Activated CD8-positive, alpha-beta memory T cell treated with anti-CD3 and anti-CD28 coated beads for 48 hours (primary cell): ENCODE measurements at places on chromosomes 7 and 10.

GRCh38 chr10:16891375-16892313 lies 74.4 kb upstream of the RSU1 start:
- peak; percentile 14 for DNase-seq

GRCh38 chr10:97025613-97026242 lies 160.0 kb downstream of the SLIT1 start:
- no peak for DNase-seq

GRCh38 chr7:139948587-139949335 lies 114.0 kb downstream of the PARP12 start:
- no peak for DNase-seq

- no peak for DNase-seq
These were observed 25.6 kb downstream of the CTNNA3 start for GRCh38 chr10:67670401-67670800.

DNA sequence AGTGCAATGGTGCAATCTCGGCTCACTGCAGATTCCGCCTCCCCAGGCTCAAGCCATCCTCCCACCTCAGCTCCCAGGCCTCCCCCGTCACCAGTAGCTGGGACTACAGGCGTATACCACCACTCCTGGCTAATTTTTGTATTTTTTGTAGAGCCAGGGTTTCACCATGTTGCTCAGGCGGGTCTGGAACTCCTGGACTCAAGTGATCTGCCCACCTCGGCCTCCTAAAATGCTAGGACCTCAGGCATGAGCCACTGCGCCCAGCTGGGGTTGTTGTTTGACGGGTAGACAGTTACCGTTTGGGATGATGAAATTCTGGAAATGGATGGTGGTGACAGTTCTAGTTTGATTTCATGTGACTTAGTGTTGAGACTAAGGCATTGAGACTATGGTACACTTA lies 15.3 kb downstream of the CALML3 start:
- no peak for DNase-seq

DNA sequence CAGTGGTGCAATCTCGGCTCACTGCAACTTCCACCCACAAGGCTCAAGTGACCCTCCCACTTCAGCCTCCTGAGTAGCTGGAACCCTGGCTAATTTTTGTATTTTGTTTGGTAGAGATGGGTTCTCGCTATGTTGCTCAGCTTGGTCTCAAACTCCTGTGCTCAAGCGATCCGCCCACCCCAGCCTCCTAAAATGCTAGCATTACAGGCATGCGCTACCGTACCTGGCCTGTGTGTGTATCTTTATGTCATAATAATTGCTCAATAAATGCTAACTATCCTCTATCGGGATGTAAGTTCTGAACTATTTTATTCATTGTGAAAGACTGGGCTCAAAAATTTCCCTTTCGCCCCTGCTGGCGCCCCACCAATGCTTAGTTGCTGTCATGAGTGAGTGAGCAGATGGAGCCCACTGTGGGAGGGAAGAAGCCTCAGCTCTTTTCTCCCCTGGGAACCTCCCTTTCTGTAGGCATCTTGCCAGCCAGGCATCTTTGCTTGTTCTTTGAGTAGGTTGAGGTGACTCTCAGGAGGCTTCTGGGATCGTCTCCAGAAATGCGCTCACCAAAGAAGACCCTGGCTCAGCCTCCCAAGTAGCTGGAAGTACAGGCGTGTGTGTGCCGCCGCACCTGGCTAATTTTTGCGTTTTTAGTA lies 38.3 kb downstream of the CAMK1D start:
- DNase-seq: no peak

DNA sequence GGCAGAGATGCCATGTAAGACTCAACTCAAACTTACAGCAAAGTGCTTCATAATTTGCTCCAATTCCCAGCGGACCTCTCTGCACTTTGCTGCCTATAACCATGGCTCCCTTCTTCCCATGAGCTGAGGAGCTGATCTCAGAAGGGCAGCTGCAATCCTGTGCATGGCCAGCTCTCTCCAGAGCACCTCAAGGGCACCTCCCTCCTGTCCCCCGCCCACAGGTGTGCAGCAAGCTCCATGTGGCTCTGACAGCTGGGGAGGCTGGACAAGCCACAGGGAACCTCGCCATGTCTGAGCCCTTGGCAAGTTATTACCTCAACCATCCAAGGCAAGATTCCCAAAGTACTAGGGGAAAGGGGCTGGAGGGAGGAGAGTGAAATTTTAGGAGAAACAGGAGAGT lies 61.1 kb upstream of the DDC start:
- DNase-seq: no peak

GRCh38 chr7:98360221-98361130 lies 40.4 kb downstream of the BAIAP2L1 start:
- no peak for DNase-seq

DNA sequence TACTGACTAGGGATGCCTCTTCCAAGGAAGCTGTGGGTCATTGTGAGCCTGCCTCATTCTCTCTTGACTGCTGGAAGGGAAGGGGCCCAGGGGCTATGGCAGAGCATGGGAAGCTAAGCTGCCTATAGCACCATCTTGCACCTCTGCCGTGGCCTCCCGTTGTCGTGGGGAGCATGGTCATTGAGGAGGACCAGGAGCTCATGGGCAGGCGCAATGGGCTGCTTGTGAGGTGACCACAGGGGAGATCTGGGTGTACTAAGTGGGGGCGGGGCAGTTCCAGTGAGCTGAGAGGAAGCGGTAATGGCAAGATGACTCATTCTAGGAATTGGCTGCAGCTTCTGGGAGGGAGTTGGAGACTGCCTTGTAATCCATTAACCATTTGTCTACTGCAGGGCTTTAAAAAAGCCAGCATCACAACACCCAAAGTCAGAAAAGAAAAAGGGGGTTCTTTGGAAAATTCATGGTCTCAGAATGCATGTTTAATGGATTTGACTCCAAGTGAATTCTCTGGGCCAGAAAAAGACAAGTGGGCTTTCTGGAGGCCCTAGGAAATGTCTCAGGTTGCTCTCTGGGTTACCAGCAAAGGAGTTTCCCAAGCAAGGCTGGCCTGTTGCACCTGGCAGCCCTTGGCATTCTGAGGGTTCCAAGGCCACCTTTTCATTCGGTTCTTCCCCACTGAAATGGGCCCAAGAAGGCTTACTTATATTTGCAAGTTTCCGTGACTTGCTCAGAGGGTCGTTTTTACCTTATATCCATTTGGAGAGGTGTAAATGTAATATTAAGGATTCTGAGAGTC lies 3.6 kb downstream of the DUSP5 start:
- DNase-seq: no peak

- no peak for DNase-seq
These were observed 30.7 kb downstream of the WDR86 start for GRCh38 chr7:151379193-151379520.

GRCh38 chr7:150358433-150358832 lies 10.2 kb upstream of the REPIN1 start:
- DNase-seq: no peak

- no peak for DNase-seq
These were observed 53.2 kb upstream of the TMEM254 start for GRCh38 chr10:80025281-80025680.

DNA sequence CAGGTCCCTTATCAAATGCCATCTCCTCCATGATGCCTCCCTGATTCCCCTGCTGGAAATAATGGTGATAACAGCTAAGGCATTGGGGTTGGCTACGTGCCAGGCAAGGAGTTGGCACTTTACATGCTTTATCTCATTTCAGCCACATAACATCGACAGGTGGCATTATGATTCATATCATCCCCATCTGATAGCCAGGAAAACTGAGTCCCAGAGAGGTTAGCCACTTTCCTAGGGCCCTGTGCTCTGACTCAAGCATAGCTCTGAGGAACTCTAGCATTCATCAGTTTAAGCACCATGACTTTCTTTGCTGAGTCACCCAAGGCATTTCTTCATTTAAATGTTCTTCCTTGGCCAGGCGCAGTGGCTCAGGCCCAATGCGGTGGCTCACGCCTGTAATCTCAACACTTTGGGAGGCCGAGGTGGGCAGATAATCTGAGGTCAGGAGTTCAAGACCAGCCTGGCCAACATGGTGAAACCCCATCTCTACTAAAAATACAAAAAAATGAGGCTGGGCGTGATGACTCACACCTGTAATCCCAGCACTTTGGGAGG lies 6.6 kb downstream of the LEP start:
- DNase-seq: no peak
